Hepatocyte (in vitro differentiated cells): ENCODE measurements at places on chromosomes 5 and 9.

GRCh38 chr5:43648499-43649124, 45.6 kb downstream of the NNT start:
- H3K27ac ChIP-seq: no peak overlapping the region
- no peaks in the 10 kb centered on the region for H3K27me3 ChIP-seq
- no peaks in the 10 kb centered on the region for H3K36me3 ChIP-seq
- no peak overlapping the region for H3K4me3 ChIP-seq
- DNase-seq: no peak
- H3K4me1 ChIP-seq: no peaks in the 10 kb centered on the region

DNA sequence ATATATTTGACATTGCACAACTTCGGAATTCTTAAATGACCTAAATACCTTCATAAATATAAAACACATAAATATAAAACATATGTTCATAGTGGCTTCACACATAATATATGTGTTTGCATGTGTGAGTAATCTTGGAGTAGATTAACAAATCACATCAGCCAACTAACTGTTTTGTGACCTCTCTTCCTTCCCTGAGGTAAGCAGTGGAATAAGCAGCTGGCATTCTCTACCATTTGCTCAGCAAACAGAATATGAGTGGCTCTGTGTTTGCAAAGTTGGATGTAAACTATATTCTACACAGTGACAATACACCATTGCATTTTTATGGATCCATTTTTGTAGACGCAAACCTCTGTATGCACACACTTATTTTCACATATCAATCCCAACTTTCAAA, 189.9 kb downstream of the ACER2 start:
- no peaks in the 10 kb centered on the region for H3K27me3 ChIP-seq
- no peaks in the 10 kb centered on the region for H3K36me3 ChIP-seq
- DNase-seq: no peak
- no peaks in the 10 kb centered on the region for H3K4me1 ChIP-seq
- no peak overlapping the region for H3K4me3 ChIP-seq

DNA sequence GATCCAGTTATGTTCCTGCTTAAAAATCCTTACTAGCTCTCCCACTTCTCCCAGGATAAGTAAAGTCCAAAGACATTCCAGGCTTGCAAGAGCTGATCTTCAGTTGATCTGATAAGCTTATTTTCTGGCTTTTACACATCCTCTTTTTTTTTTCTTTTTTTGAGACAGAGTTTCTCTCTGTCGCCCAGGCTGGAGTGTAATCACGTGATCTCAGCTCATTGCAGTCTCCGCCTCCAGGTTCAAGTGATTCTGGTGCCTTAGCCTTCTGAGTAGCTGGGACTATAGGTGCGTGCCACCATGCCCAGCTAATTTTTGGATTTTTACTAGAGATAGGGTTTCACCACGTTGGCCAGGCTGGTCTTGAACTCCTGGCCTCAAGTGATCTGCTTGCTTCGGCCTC, 37.3 kb upstream of the PTPN3 start:
- no peak for DNase-seq
- no peaks in the 10 kb centered on the region for H3K4me1 ChIP-seq
- H3K27me3 ChIP-seq: peaks cover 23% of the 10 kb centered on the region
- H3K27ac ChIP-seq: no peak overlapping the region

DNA sequence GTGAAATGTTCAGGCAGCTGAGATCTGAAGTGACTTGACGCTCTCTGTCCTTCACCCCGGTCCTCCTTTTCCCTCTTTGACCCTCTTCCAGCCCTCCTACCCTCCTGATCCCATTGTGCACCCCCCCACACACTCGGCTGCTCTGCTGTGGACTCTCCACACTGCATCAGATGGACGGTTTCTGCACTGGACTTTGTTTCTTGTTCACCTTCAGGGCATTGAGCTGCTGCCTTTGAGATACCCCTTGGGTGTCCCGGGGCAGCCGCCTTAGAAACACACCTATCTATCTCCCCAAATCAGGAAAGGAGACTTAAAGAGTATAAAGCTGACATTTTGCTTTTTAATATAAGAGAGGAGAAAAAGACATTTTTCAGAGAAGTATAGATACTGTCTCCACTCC, 27.5 kb downstream of the AMBP start:
- no peaks in the 10 kb centered on the region for H3K4me1 ChIP-seq
- no peak overlapping the region for H3K27ac ChIP-seq
- no peaks in the 10 kb centered on the region for H3K36me3 ChIP-seq
- H3K4me3 ChIP-seq: no peak overlapping the region

DNA sequence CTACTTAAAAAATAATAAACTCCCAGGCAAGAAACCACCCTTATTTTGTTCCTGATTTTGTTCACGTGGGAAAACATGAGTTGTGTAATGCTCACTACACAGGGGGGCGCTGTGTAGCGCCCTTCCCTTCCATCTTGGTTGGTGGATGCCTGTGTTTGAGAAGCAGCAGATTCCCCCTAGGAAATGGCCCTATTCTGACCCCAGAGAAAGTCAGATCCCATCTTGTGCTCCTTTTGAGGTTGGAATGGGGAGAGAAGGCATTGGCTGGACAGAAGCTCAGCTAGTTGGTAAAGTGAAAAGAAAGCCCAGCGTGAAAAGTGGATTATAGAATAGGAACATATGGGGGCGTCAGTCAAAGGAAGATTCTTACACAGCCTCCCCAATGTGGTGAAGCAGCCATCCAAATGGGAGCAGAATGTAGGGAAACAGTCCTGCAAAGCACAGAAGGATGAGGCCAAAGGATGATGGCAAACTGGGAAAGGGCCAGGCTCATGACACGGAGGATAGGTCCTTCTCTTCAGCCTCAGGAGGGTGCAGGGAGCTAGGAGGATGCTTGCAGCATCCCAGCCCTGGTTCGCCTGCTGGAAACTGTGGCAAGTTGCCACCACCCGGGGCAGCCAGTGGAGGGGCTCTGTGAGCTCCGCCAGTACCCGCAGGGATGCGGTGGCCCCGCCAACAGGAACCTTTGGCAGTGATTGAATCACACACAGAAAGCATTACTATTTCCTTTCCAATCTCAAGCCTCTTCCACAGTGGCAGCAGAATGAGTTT, 314.2 kb upstream of the DAP start:
- no peaks in the 10 kb centered on the region for H3K4me1 ChIP-seq
- H3K27me3 ChIP-seq: no peaks in the 10 kb centered on the region
- no peak overlapping the region for H3K27ac ChIP-seq
- no peak for DNase-seq

GRCh38 chr9:130409246-130409645, 35.5 kb upstream of the ASS1 start:
- H3K4me1 ChIP-seq: no peaks in the 10 kb centered on the region
- H3K4me3 ChIP-seq: no peak overlapping the region
- no peak overlapping the region for H3K27ac ChIP-seq
- DNase-seq: no peak
- no peaks in the 10 kb centered on the region for H3K36me3 ChIP-seq

GRCh38 chr9:96321515-96321914, 19.5 kb upstream of the HSD17B3 start:
- DNase-seq: no peak
- H3K4me3 ChIP-seq: no peak overlapping the region
- H3K27me3 ChIP-seq: no peaks in the 10 kb centered on the region
- H3K36me3 ChIP-seq: no peaks in the 10 kb centered on the region

- H3K36me3 ChIP-seq: no peaks in the 10 kb centered on the region
- no peak overlapping the region for H3K27ac ChIP-seq
- no peak for DNase-seq
- H3K27me3 ChIP-seq: no peaks in the 10 kb centered on the region
Observed at GRCh38 chr5:14343376-14343775, 200.2 kb downstream of the TRIO start.

- no peak for DNase-seq
- H3K36me3 ChIP-seq: no peaks in the 10 kb centered on the region
- H3K27me3 ChIP-seq: no peaks in the 10 kb centered on the region
- H3K4me3 ChIP-seq: no peak overlapping the region
Observed at GRCh38 chr5:9344751-9345240, 201.1 kb downstream of the SEMA5A start.

- no peak for DNase-seq
- H3K4me1 ChIP-seq: peaks cover 6% of the 10 kb centered on the region
- no peak overlapping the region for H3K4me3 ChIP-seq
- H3K27ac ChIP-seq: no peak overlapping the region
- no peaks in the 10 kb centered on the region for H3K27me3 ChIP-seq
- H3K36me3 ChIP-seq: no peaks in the 10 kb centered on the region
Observed at GRCh38 chr5:139402561-139403158, 1.2 kb downstream of the SPATA24 start.

GRCh38 chr5:81759632-81760005, 8.7 kb upstream of the SSBP2 start:
- peaks cover 10% of the 10 kb centered on the region for H3K4me1 ChIP-seq
- no peak overlapping the region for H3K4me3 ChIP-seq
- no peak for DNase-seq

- H3K36me3 ChIP-seq: no peaks in the 10 kb centered on the region
- H3K27ac ChIP-seq: no peak overlapping the region
- no peak overlapping the region for H3K4me3 ChIP-seq
Observed at GRCh38 chr9:95615246-95615645, 98.5 kb upstream of the PTCH1 start.

- no peaks in the 10 kb centered on the region for H3K27me3 ChIP-seq
- no peak overlapping the region for H3K4me3 ChIP-seq
- no peak overlapping the region for H3K27ac ChIP-seq
- DNase-seq: peak; percentile 71
- no peaks in the 10 kb centered on the region for H3K4me1 ChIP-seq
- no peaks in the 10 kb centered on the region for H3K36me3 ChIP-seq
Observed at GRCh38 chr5:90802474-90803317, 244.1 kb downstream of the ADGRV1 start.

DNA sequence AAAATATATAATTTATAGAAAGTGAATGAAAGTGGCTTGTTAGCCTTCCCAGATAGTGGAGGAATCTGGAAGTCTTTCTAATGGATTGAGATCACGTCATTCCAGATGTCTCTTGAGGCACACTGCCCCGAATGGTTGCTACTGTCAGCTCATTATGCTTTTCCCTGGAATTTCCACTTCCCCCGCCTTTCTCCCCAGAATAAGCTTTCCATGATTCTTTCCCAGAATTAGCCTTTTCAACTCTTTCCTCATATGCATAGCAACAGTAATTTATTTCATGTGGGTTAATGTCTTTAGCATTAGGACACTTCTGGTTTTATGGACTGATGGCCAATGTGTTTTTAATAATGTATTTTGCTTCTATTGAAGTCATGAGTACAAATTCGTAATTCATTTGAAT, 81.5 kb downstream of the PALM2AKAP2 start:
- peaks cover 5% of the 10 kb centered on the region for H3K4me1 ChIP-seq
- H3K27me3 ChIP-seq: no peaks in the 10 kb centered on the region
- no peaks in the 10 kb centered on the region for H3K36me3 ChIP-seq

GRCh38 chr9:20997503-20998076, 33.9 kb downstream of the HACD4 start:
- H3K4me1 ChIP-seq: no peaks in the 10 kb centered on the region
- H3K36me3 ChIP-seq: no peaks in the 10 kb centered on the region
- DNase-seq: no peak
- no peak overlapping the region for H3K4me3 ChIP-seq

GRCh38 chr9:21758540-21758939, 43.9 kb upstream of the MTAP start:
- H3K4me1 ChIP-seq: no peaks in the 10 kb centered on the region
- no peak overlapping the region for H3K27ac ChIP-seq
- DNase-seq: no peak
- no peaks in the 10 kb centered on the region for H3K36me3 ChIP-seq
- no peak overlapping the region for H3K4me3 ChIP-seq

DNA sequence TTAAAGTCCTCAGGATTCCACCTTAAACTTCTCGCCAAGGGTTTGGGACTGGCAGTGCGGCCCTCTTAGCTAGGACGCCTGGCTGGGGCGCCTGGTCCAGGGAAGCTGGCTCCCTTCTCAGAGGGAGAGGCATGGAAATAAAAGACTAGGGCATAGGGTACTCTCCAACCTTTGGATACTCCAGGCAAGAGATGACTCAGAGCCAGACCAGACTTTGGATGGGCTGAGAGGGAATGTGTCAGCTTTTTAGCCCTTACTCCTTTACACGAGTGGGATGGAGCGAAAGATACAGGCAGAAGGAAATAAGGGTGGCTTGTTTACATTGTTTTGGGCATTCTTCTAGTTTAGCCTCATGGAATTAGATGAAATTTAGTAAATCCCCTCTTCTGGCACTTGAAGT, 48.2 kb downstream of the IL31RA start:
- H3K27ac ChIP-seq: no peak overlapping the region
- no peaks in the 10 kb centered on the region for H3K36me3 ChIP-seq
- H3K27me3 ChIP-seq: no peaks in the 10 kb centered on the region
- peak; percentile 22 for DNase-seq

DNA sequence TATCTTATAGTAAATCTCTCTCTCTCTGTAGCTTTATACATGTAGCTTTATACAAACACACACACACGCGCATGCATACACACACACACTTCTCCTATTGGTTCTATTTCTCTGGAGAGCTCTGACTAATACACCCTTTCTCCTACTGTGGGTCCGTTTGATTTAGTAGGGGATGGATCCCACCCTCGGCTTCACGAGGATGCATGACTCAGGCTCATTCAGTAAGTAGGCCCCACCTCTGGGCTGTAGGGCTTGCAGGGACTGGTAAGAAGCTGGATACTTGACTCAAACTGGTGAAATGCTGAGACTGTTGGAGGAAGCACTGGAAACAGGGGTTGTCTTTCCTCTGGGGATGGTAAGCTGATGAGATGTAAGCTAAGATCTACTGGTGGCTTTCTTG, 98.7 kb downstream of the SLC24A2 start:
- no peak overlapping the region for H3K4me3 ChIP-seq
- no peaks in the 10 kb centered on the region for H3K36me3 ChIP-seq
- no peak for DNase-seq
- H3K4me1 ChIP-seq: no peaks in the 10 kb centered on the region
- H3K27ac ChIP-seq: no peak overlapping the region

DNA sequence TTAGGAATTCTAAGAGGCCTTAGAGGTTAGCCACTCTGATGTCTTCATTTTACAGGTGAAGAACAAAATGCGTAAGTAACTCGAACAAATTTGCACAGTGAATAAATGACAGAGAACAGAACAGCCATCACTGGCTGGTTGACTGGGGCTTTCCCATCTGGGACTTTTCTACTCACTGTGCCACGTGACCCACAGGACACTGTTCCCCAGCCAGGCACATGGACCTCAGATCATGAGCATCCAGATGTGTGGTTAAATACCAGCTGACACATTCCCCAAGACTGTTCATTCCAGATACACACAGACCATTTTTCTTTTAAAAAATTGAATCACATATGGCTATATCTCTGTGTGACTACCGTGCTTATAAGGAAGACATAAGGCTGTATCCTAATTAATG, 25.8 kb upstream of the MED10 start:
- H3K4me1 ChIP-seq: no peaks in the 10 kb centered on the region
- no peak for DNase-seq

DNA sequence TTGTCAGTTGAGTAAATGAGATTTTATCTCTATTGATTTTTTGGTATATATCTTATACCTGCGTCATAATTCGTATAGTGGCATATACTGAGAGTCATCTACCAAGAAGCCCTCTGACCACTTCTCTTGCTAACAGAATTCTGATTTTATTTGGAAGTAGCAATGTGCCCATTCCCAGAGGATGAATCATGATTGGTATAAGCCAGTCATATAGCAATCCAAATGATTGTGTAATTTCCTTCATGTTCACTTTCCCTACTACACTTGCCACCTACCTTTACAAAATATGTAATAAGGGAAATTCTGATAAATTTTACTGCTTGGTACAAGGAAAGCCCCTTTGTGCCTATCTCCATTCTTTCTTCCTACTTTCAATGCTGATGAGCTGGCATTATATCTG, 16.1 kb upstream of the ZNF462 start:
- no peak overlapping the region for H3K4me3 ChIP-seq
- H3K27me3 ChIP-seq: no peaks in the 10 kb centered on the region
- no peak for DNase-seq
- no peaks in the 10 kb centered on the region for H3K36me3 ChIP-seq
- no peak overlapping the region for H3K27ac ChIP-seq
